Stimulated activated CD4-positive, alpha-beta T cell treated with anti-CD3 and anti-CD28 coated beads, Interleukin-15, amount 100 ng/mL, for 1 hour (primary cell): ENCODE measurements at places on chromosomes 16 and 17.

DNA sequence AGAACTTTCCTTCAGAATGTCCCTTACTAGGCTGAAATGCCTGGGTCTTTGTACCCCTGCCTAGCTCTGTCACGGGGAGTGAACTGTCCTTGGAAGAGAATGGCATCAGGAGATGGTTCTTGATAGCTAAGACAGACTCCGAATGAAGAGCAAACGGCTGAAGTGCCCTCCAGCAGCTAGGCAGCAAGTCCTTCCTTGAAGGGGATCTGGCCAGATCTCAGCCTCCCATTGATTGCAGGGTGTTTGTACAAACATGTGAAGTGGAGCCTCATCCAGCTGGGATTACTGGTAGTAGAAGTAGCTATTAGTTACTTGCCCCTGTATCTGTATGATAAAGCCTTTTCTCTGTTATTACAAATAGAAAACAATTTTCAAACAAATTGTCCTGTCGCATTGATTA is 30.9 kb downstream of the LRRC36 start:
- DNase-seq, result no peak

- no peak for DNase-seq
Measured at GRCh38 chr17:28598389-28598788, 436 bp downstream of the SPAG5 start.

DNA sequence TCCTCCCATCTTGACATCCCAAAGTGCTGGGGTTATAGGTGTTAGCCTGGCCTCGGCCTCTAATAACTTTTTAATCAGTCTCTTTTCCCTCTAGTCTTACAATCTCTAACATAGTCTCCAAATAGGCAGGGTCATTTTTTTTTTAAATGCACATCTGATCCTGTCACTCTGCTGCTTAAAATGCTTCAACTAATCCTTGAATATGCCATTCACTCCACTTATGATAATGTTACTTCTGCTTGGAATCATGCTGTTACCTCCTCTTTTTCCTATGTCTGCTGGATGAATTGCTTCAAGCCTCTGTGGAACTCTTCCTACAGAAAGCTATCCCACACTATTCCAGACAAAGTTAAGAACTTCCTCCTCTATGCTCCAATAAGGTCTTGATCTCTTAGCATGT is 22.8 kb downstream of the CRLF3 start:
- no peak for DNase-seq

DNA sequence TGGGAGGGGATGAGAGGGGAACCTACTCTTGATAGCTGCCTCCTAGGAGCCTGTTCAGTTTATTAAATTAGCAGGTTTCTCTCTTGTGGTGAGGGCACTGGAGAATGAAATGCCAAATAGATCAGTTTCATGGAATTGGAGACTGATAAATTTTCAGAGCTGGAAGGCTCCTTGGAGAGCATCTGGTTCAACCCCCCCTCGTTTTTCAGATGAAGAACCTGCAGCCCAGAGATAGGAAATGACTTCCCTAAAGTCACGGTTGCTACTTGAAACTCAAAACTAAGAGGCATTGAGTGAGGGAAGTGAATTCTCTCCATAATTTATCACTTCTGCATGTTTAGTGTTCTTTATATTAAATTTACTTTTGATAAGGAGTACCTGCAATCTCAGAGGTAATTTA is 366.0 kb upstream of the CCL2 start:
- no peak for DNase-seq

- DNase-seq, result no peak
Measured at GRCh38 chr17:35898283-35899070, 18.3 kb upstream of the CCL5 start.

DNA sequence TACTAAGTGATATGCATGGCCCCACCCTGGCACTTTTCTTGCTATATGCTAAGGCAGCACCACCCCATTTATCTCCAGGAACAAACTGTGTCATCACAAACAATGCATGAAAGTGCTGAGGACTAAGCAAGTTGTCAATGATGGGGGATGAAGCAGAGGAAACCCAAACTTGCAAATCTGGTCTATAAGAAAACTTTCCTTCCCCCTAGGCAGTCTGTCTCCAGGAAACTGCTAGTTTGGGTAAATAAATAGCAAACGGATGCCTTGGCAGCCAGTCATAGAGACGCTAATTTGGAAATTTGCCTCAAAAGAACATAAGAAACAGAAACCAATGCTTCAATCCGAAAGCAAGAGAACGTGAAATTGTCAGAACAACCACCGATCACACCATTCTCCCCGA is 5.6 kb upstream of the HSBP1 start:
- DNase-seq, result no peak

DNA sequence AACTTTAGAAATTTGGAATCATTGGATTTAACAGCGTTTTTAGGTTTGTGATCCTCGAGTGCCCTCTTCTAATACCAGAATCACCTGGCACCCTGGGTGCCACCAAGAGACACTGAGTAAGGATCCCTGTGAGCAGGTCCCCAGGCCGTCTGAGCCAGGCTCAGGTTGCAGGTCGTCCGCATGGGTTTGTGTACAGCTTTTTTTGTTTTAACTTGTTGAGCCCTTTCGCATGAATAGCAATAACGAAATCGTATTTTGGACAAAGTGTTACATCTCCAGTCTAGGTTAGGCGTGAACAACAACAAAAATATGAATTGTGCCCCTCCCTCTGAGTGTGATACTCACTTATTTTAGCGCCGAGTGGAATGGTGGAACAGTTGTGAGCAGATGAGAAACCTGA is 10.9 kb downstream of the USP10 start:
- DNase-seq, result no peak

DNA sequence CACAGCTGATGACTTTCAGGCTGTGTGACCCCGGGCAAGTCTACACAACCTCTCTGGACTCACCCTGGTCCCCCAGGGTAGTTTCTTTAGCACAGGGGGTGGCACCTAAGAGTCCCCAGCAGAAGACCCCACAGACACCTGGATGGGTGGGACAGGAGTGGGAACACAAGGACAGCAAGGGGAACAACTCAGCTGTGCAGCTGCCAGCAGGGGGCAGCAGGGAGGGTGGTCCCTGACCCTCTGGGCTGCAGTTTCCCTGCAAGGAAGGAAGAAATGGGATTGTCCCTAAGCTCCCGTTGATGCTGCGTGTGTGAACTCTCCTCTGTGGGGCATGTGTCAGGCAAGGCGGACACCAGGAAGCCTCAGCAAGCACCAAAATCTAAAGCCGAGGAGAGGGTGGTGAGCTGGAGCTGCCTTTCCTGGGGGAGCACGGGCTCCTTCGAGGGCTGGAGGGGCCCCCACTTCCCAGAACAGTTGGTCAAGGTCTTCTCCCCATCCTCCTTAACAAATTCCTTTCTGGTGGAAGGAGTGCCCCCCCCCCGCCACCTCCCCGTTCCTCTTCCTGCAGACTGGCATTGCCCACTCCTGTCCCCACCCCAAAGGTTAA is 24.1 kb upstream of the CDH5 start:
- DNase-seq, result no peak

- no peak for DNase-seq
Measured at GRCh38 chr17:20010099-20010863, 1.1 kb downstream of the SPECC1 start.

- DNase-seq, result no peak
Measured at GRCh38 chr16:75218256-75219076, at the start of gene CTRB1. Gene CTRB1 (plus strand): TSS chr16:75218988. CDS start chr16:75219008, 20 bp downstream.

DNA sequence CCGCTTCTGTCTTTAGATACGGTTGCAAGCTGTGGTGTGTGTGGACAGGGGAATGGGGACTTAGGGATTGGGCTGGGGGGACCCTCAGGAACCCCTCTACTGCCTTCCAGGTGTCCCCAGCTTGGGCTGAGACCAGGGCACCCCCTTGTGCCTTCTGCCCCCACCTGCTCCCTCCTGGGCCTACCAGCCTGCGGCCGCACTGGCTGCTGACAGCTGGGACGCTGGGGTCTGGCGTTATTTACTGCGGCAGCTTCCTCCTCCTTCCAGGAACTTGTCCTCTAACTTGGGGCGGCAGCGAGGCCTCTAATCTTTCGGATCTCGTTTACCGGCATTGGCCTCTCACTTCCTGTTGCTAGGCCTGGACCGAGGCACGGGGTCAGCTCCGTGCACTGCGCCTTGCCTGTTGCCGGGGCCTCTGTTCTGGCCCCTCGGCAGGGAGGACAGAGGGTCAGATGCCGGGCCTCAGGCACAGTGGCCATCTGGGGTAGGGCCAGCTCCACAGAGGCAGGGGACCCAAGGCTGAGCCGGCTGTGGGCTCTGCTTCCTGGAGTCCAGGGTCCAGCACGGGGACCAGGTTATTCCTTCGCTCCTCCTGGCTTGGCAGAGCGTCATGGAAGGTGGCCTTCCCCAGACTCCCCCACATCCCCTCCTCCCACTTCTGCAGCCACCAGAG is 31.8 kb downstream of the TMEM235 start:
- no peak for DNase-seq

GRCh38 chr16:63614429-63614828 is 1507.4 kb downstream of the CDH11 start:
- DNase-seq, result no peak

DNA sequence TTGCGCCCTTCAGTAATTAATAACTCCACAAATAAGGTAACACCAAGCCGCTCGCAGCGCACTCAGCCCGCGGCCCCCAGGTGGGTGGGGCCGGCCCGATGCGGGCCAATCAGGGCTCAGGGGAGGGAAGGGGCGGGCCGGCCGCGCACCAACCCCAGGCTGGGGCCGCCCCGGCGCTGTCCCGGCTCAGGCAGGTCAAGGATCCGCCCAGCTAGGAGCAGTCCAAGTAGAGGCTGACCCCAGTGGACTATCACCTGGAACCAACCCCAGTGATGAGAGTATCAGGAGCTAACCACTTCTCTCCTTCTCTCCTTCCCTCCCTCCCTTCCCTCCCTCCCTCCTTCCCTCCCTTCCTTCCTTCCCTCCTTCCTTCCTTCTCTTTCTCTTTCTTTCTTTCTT is 110.8 kb downstream of the C16orf78 start:
- peak; percentile 29 for DNase-seq

DNA sequence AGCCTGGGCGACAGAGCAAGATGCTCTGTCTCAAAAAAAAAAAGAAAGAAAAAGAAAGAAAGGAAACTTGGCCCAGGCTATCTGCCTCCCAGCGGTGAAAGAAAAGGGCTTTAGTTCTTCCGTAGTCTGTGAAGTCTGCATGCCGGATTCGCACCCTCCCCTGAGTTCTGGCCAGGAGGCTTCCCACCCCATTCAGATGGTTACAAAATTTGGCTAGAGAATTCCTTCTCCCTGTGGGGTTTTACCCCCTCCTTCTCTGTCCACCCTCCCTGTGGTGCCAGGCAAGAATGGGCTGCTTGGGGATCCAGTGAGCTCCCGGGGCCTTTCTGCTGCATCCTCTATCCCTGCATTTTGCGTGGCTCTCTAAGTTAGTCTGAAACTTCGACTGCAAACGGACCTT is 37.8 kb downstream of the PAFAH1B1 start:
- no peak for DNase-seq

DNA sequence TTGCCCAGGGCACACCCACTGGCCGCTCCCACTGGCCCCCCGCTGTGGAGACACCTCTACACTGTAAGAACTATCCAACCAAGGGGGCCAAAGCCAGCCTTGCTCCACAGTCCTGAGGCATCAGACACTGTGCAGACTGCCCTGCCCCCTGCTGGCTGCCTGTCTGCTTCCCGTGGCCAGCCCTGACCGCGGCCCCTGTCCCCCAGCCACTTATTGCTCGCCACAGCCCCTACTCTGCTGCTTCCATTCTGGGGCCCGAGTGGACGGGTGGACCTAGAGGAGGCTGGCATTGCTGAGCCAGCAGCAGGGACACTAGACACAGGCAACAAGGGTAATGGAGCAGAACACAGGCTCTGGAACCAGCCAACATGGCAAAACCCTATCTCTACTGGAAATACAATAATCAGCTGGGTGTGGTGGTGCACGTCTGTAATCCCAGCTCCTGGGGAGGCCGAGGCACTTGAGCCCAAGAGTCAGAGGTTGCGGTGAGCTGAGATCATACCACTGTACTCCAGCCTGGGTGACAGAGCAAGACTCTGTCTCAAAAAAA is 19.7 kb upstream of the LRRC37A3 start:
- no peak for DNase-seq

- DNase-seq, result no peak
Measured at GRCh38 chr17:3723188-3723555, 531 bp upstream of the HASPIN start.

- DNase-seq, result no peak
Measured at GRCh38 chr17:71327376-71328059, 793.3 kb upstream of the SOX9 start.

GRCh38 chr16:17275076-17276009 is 195.4 kb downstream of the XYLT1 start:
- DNase-seq, result no peak

- DNase-seq, result no peak
Measured at GRCh38 chr16:27289669-27290068, 21.1 kb upstream of the NSMCE1 start.

DNA sequence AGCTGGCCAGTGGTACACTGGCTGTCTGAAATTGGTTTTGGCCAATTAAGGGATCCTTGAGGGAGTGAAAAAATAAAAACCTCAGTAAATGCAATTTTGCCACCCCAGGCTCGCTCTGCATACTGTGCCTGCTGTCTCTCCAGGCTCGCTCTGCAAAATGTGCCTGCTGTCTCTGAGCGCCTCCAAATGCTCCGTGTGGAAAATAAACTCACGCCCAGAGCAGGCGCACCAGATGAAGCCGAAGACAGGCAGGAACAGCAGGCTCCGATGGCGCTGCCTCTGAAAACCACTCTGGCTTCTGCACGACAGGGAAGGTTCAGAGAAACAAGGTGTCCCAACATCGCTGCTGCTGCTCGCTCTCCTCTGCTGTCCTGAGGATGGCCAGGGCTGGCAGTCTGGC is 29.1 kb downstream of the SNN start:
- DNase-seq, result no peak

- no peak for DNase-seq
Measured at GRCh38 chr16:46701615-46702014, 12.2 kb downstream of the ORC6 start.

- DNase-seq, result no peak
Measured at GRCh38 chr16:46743232-46743719, 4.9 kb downstream of the MYLK3 start.

DNA sequence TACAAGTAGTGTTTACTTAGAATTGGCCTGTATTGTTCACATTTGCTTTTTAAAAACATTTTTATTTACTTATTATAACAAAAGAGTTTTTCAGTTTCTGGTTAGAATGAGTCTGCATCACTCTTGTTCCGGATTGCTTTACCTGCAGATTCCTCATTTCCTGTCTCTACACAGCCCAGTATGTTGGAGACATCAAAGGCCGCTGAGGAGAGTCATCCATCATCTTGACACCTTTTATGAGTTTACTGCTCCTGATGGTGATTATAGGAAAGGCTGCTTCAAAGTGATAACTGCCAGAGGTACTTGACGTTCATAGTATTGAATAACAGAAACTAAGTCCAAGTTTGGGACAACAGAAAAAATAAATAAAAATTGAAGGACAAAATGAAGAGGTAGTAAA is 490.5 kb upstream of the CA10 start:
- DNase-seq, result no peak

GRCh38 chr16:85936816-85937215 is 37.9 kb downstream of the IRF8 start:
- DNase-seq, result no peak
